ENCODE measurements at places on chromosomes 1 and 21. TPM values are rescaled to one million over a fixed set of nuclear protein-coding genes. Genes with fewer than 3 reads are reported as not detected.

USP21 gene
- total RNA-seq, result 11.2 TPM

WNT3A gene
- not detected for total RNA-seq

BCL10 gene
- total RNA-seq, result 28.0 TPM

IRF2BP2 gene
- 75.4 TPM for total RNA-seq

TMED5 gene
- total RNA-seq, result 73.5 TPM

TNFRSF1B gene
- total RNA-seq, result 8.2 TPM

SELP gene
- total RNA-seq, result not detected

DHRS3 gene
- 147 TPM for total RNA-seq
